SIG-M5 (cell line): ENCODE measurements at places on chromosomes 4 and X.

GRCh38 chrX:49070988-49071387, 2.8 kb downstream of the PRAF2 start:
- no peak for DNase-seq

DNA sequence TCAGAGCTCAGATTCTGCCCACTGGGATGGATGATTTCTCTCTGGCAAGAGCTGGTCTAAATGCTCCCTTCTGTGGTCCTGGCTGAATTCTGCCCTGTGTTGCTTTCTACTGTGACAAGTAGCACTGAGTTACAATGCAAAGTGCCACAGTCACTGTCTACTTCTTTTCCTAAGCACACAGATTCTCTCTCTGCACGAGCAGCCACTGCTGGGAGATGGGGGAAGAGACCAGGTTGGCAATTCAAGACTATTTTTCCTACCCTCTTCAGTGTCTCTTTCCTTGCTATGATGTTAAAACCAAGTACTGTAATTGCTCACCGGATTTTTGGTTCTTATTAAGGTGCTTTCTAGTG, 45.5 kb downstream of the STAP1 start:
- no peak for DNase-seq

GRCh38 chr4:34105311-34105710, 2139.0 kb downstream of the ARAP2 start:
- no peak for DNase-seq

DNA sequence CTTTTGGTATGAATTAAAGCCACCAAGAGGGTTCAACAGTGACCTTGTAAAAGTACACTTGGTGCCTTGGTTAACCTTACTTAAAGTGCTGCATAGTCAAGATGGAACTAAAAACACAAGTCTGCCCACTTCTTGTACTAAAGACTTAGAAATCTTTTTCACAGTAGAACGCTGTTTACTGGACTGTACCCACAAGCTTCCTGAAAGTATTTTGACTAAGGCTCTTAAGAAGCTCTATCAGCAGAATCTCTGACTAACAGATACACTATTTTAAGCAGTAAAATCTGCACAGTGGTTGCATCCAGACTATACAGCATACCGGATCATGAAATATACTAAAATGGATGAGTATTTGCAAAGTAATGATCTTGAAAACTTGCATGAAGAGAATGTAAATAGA, 7.2 kb downstream of the RAB28 start:
- DNase-seq: no peak
